ENCODE measurements at places on chromosomes 4 and X. TPM values are rescaled to one million over a fixed set of nuclear protein-coding genes. Genes with fewer than 3 reads are reported as not detected.

USP17L11 gene
- total RNA-seq = not detected

CETN2 gene
- 17.3 TPM for total RNA-seq

OTC gene
- 0.36 TPM for total RNA-seq

MAGEA11 gene
- total RNA-seq = not detected

ABLIM2 gene
- total RNA-seq = 34.2 TPM

PABPC5 gene
- 1.7 TPM for total RNA-seq

NUDT10 gene
- total RNA-seq = 3.5 TPM

OPRPN gene
- total RNA-seq = not detected

EXOC1L gene
- not detected for total RNA-seq

AFM gene
- not detected for total RNA-seq

GPC4 gene
- 13.1 TPM for total RNA-seq

ADGRL3 gene
- total RNA-seq = 16.4 TPM

SLC49A3 gene
- total RNA-seq = 16.9 TPM

HS6ST2 gene
- total RNA-seq = 0.46 TPM

PNMA6F gene
- total RNA-seq = not detected

PF4V1 gene
- not detected for total RNA-seq

FAT4 gene
- 16.6 TPM for total RNA-seq

CABS1 gene
- total RNA-seq = not detected

JAKMIP1 gene
- total RNA-seq = 1.0 TPM

ADAMTS3 gene
- 12.5 TPM for total RNA-seq

SMIM43 gene
- 0.37 TPM for total RNA-seq

ARMCX4 gene
- 19.2 TPM for total RNA-seq

UGT2B15 gene
- not detected for total RNA-seq

MTNR1A gene
- not detected for total RNA-seq

HDAC6 gene
- total RNA-seq = 36.5 TPM

PABPC1L2B gene
- not detected for total RNA-seq

FGFR3 gene
- 3.5 TPM for total RNA-seq
